Renal cortical epithelial cell (primary cell): ENCODE measurements at places on chromosomes 5 and 9. TPM values are rescaled to one million over a fixed set of nuclear protein-coding genes. Genes with fewer than 3 reads are reported as not detected.

Gene CMBL
- total RNA-seq, result 7.6 and 28.6 TPM in 2 replicates

Gene PCDH12
- total RNA-seq, result 0.35 and 0.45 TPM in 2 replicates

Gene NKD2
- total RNA-seq, result 0.10 TPM in 1 of 2 replicates, not detected in the other

Gene SLC34A1
- total RNA-seq, result 0.05 TPM in 1 of 2 replicates, not detected in the other

Gene FSTL4
- not detected in 2 replicates for total RNA-seq

Gene C9
- total RNA-seq, result 0.20 TPM in 1 of 2 replicates, not detected in the other

Gene DEPDC1B
- total RNA-seq, result 5.7 and 17.9 TPM in 2 replicates

Gene LCN2
- total RNA-seq, result 23.6 and 38.2 TPM in 2 replicates

Gene MEGF10
- 0.10 TPM in 1 of 2 replicates, not detected in the other for total RNA-seq

Gene SLC1A3
- 0.87 and 1.7 TPM in 2 replicates for total RNA-seq

Gene RIMOC1
- 13.0 and 18.1 TPM in 2 replicates for total RNA-seq

Gene OBP2B
- not detected in 2 replicates for total RNA-seq

DNA sequence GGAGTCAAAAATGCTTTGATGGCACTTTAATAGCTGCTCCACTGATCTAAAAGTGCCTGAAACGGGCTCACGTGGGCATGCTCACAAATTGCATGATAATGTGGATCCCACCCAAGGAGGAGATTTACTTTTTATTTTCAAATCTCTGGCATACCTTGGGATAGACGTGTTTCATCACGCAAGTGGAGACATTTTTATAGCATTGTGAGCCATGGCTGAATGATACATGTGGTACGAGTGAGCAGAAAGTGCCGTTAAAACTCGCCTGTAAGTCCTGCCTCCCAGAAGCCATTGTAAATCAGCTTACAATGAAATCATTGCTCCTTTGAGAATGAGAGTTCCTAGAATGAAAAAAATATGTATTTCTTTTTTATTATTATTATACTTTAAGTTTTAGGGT lies 514.7 kb downstream of the MAT2B start:
- DNase-seq, result no peak

GRCh38 chr5:113612060-113612496 lies 98.6 kb downstream of the YTHDC2 start:
- peak; percentile 57 for DNase-seq

GRCh38 chr9:24721621-24722020 lies 175.9 kb upstream of the IZUMO3 start:
- no peak for DNase-seq

DNA sequence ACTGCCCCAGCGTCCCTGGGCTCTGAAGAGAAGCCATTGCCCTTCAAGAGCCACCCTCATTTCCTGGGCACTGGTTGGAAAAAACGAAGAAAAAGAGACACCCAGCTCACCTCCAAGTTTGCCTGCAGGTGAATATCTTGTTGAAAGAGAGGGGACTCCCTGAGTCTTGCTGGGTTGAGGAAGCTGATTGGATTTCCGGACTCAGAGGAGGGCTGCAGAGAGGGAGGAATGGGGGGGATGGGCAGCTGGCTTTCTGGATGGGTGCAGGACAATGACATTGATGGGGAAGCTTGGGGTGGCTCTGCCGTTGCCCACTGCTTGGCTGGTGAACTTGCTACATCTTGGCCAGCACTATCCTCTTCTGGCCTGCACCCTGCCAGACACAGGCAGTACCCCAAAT lies 31.0 kb upstream of the IER5L start:
- no peak for DNase-seq

- no peak for DNase-seq
These were observed 66.9 kb downstream of the FANCC start for GRCh38 chr9:95250462-95251221.

GRCh38 chr9:17191082-17191481 lies 56.2 kb downstream of the CNTLN start:
- peak; percentile 25 for DNase-seq

- DNase-seq, result no peak
These were observed 8.1 kb upstream of the OMD start for GRCh38 chr9:92432350-92432749.

- peak; percentile 49 for DNase-seq
These were observed 41.6 kb upstream of the ALDOB start for GRCh38 chr9:101477214-101477613.

- DNase-seq, result no peak
These were observed 161.8 kb downstream of the CAVIN4 start for GRCh38 chr9:100739666-100740065.

- DNase-seq, result no peak
These were observed 109.1 kb downstream of the ALDH1A1 start for GRCh38 chr9:72843520-72844439.

DNA sequence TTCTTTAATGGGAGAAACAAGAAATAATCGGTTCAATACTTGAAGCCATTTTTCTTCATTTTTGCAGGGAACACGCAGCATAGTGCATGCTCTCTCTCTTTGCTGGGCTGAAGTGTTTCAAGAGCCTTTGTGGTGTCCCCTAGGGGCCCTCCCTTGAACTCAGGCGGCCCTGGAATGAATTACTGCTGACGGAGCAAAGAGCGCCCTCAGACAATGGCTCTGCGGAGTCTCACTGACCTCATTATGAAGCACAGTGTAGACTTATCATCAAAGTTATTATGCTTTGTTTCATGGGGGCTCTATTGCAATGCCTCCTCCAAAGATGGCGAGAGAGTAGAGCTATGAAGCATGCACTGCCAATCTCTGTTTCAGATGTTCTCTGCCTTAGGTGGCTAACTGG lies 64.8 kb upstream of the ADCY2 start:
- no peak for DNase-seq

- no peak for DNase-seq
These were observed 15.5 kb downstream of the PCDHB15 start for GRCh38 chr5:141260458-141261237.

GRCh38 chr5:103896593-103896992 lies 334.0 kb upstream of the NUDT12 start:
- no peak for DNase-seq

- DNase-seq, result no peak
These were observed 11.1 kb downstream of the SMU1 start for GRCh38 chr9:33065157-33066076.

GRCh38 chr9:100011062-100011681 lies 87.6 kb downstream of the ERP44 start:
- DNase-seq, result peak; percentile 52

DNA sequence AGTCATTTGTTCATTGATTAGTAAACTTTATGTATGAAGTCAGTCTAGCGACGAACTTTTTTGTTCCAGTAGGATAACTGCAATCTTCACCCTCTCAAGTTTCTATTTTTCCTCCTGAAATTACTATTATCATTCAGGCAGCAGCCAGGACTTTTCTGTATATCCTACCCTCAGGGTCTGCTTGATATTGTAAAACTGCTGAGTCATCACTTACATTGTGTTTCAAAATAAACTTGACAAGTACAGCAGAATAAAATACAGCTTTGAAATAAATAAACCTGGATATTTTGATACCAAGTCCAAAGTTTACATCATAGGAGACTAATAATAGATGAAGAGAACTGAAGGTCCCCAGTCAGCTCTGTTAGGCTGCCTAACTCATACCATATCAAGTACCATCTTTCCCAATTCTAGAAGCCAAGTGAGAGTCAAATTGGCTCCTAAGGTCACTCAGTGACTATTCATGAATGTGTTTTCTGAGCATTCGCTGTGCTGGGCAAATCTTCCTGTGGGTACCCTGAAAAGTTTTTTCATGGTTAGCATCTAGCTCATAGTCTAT lies 234.6 kb downstream of the PARP8 start:
- DNase-seq, result no peak

GRCh38 chr5:160516696-160517530 lies 95.3 kb downstream of the PTTG1 start:
- DNase-seq, result no peak

- DNase-seq, result no peak
These were observed 315.3 kb upstream of the MSX2 start for GRCh38 chr5:174409070-174409469.

DNA sequence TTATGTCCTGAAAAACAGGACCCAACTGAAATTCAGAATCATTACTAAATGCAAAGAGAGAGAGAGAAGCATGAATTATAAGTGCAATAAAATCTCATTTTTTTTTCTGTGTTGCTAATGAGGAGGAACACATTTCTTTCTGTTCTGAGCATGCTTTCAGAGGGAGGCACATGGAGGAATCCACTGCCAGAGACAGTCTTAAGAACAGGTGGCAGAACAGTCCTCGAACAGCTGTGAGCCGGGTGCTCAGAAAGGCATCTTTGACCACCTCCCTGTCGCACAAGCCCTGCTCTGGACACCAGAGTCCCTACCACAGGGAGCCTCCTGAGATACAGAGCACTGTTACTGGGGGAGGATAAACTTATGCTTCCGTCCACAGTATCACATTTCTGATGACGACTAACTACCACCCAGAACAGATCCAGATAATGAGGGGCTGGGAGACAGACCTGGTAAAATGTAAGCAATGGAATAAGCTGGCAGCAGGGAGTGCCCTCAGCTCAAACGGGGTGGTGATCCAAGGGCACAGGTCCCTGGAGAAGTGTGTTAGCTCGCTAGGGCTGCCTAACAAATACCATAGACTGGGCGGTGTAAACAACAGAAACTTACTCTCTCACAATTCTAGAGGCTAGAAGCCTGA lies 134.0 kb downstream of the SLC1A3 start:
- no peak for DNase-seq
